ENCODE measurements at places on chromosomes 1 and 21.

DNA sequence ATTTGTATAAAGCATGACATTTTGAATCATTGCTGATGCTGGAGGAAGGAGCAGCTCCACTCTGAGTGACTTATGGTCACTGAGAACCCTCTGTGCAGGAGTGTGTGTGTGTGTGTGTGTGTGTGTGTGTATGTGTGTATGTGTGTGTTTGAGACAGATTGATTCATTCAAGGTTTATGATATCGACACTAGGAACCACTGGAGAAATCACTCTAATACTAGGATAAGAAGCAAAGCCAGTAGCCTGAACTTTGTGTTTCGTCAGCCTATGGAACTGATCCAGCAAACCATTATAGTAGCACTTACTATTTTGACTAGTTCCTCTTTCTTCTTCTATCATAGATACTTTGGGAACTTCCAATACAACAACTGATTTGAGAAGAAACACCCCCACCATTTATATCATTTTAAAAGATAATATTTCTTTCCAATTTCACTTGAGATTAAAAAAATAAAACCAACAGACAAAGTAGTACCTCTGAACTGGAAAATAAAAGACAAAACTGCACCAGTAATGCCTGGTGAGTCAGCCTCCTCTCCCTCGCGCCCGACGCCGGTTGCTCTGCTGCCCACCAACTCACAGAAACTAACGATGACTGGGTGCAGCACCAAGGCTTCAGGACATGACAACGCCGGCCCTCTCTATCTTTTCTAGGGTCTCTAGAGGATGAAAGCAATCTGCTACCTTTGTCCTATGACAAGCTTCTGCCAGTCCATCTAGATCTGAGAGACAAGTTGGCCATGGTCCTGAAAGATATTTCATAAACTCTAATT, 20.9 kb downstream of the SLAMF1 start:
- no peak for DNase-seq

- no peak for DNase-seq
Observed at GRCh38 chr1:157952601-157953000, 40.8 kb upstream of the KIRREL1 start.

DNA sequence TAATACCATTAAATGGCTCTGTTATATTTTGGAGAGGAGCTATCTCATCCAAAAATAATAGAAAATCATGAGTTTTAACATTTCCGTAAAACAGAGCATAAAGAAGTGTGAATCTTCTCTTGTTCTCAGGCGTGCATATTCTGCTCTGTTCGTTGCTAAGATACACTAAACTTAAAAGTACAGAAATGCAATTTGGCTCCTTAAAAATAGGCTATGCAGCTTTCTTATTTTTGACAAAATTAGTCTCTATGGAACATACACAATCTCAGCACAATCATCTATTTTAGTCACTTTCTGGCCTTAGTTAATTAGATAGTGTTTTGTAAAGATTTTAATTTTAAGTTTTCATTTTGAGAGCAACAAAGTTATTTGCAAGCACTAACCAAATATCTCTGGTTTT, 79.0 kb upstream of the USP25 start:
- no peak for DNase-seq

GRCh38 chr1:242225767-242226573, 227.1 kb upstream of the MAP1LC3C start:
- no peak for DNase-seq

DNA sequence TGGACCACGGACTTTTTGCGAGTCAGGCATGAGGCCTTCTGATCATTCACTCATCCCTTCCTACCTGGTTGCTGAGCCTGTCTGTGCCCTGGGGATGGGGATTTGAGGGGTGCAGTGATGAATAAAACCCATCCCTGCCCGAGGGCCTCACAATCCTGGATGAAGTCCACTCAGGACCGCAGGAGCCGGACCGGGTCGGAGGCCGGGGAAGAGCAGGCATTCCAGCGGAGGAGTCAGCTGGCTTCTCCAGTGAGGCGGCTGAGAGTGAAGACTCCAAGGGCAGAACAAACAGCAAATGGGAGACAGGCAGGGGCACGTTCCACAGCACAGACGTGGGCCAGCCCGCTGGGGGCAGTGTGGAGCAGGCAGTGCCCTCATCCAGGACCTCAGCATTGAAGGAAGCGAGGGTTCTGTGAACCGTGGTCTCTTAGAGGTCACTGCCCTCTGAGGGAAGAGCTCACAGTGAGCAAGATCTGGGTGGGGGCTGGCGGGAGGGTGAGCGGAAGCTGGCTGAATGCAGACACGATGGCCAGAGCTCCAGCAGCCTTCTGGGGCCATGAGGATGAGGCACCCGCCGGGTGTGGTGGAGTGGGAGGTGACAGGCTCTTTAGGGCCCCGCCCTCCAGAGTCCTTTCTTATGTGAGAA, 10.9 kb upstream of the LRRC3 start:
- DNase-seq: no peak

- DNase-seq: no peak
Observed at GRCh38 chr1:96473791-96474434, 247.7 kb upstream of the PTBP2 start.

GRCh38 chr1:41765152-41765551, 153.6 kb downstream of the HIVEP3 start:
- DNase-seq: no peak

DNA sequence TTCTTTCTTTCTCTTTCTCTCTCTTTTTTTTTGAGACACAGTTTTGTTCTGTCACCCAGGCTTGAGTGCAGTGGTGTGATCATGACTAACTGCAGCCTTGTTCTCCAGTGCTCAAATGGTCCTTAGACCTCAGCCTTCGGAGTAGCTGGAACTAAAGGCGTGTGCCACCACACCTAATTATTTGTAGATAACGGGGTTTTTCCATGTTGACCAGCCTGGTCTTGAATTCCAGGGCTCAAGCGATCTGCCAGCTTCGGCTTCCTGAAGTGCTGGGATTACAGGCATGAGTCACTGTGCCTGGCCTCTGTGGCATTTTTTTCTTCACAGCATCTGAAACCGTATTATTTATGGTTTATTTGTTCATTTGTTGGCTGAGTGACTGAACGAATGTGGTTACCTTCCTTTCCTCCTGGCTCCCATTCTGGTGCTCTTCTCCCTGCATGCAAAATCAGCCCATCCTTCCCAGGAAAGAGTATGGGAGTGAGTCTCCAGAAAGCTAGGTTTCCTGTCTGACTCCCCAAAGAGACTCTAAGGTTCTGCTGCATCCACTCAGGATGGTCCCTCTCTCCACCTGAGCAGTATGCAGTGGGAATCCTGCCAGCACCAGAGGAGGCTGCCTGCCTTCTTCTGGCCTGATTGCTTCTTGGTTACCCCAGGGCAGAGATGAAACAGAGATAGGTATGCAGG, 155.0 kb upstream of the BEND5 start:
- no peak for DNase-seq

DNA sequence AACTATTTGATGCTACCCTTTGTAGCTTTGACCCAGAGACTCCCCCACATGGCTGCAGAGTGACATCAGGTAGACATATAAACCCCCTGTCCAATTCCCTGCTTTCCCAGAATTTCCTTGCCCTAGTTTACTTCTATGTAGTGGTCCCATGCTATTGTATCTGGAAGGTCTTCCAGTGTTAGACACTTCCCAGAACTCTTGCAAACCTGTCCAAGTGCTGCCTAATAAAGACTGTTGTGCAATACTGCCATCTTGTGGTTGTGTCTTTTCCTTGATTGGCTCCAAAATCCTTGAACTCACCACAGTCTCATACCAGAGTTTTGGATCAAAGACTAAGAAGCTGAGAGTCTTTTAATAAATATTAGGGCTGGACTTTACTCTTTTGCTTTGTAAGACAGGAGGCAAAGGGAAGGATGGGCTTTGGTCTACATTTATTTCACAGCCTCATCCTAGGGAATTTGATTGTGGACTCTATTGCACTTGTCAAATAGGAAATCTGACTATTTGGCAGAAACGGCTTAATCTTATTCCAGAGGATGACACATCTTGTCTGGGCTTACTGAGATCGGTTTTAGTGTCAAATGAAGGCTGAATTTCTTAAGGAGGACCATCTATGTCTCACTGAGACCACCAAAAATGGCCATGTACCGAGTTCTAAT, 169.9 kb downstream of the LRRC7 start:
- DNase-seq: peak; percentile 47

DNA sequence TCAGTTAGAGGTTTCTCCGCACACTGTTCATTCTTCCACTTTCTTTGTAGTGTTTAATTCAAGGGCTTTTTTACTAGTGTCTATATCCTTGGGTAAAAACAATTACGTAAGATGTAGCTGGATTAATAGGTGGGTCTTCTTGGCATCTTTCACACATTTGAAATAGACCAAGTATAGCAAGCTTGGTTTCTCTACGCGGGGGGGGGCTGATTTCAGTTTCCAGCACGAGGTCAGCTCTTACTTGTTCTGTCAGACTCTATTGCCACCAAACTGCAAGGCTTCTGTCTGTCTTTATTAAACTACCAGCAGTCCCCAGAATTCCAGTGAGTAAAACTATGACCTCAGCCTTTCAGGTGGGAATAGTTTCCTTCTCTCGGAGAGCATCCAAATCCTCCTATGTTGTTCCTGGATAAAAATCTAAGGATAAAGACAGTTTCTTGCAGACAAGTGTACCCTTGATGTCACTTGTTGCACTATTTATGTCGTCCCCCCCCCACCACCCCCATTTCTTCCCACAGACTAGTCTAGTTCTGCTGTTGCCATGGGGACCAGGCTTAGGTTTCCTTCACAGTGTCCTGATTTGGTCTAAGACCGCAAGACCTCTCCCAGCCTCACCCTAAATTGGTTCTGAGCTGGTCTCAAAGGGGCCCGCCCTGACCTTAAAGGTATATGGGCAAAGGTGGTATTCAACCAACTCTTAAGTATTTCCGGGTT, 17.0 kb downstream of the SPATA46 start:
- no peak for DNase-seq

DNA sequence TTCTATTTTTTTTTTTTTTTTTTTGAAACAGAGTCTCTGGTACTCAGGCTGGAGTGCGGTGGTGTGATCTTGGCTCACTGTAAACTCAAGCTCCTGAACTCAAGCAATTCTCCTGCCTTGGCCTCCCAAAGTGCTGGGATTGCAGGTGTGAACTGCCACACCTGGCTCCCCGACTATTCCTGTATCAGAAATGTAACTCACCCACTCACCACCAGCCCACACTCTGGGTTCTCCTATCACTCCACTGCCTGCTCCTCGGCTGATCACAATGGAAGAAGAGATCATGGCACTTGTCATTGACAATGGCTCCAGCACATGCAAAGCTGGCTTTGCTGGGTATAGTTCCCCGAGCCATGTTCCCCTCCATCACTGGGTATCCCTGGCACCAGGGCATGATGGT, 15.9 kb downstream of the RABIF start:
- no peak for DNase-seq

DNA sequence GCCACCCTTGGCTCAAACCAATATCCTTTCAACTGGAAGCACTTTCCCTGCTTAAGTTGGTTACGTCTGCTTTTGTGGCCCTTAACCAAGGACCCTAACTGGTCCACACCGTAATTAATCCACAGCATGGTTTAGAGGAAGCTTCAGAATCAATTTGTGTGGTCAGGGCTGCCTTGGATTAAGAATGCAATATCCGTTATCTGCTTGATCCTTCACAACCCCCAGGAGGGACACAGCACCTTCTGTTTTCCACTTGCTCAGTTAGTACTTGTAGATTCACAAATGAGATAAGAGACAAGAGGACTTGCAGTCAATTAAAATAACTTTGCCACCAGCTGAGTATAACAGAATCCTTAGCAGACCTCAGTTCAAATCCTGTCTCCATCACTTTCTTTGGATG, 56.9 kb upstream of the LRP8 start:
- DNase-seq: no peak

- no peak for DNase-seq
Observed at GRCh38 chr1:84410328-84411095, 12.2 kb downstream of the DNASE2B start.

- no peak for DNase-seq
Observed at GRCh38 chr1:184191181-184191621, 139.7 kb downstream of the TSEN15 start.

- DNase-seq: no peak
Observed at GRCh38 chr1:106978477-106979322, 77.8 kb upstream of the PRMT6 start.

GRCh38 chr1:11841245-11842153, 6.1 kb downstream of the NPPA start:
- DNase-seq: no peak

- no peak for DNase-seq
Observed at GRCh38 chr1:195462646-195463045, 1145.6 kb downstream of the KCNT2 start.

GRCh38 chr21:23162198-23162946, 2164.2 kb downstream of the NCAM2 start:
- DNase-seq: no peak

DNA sequence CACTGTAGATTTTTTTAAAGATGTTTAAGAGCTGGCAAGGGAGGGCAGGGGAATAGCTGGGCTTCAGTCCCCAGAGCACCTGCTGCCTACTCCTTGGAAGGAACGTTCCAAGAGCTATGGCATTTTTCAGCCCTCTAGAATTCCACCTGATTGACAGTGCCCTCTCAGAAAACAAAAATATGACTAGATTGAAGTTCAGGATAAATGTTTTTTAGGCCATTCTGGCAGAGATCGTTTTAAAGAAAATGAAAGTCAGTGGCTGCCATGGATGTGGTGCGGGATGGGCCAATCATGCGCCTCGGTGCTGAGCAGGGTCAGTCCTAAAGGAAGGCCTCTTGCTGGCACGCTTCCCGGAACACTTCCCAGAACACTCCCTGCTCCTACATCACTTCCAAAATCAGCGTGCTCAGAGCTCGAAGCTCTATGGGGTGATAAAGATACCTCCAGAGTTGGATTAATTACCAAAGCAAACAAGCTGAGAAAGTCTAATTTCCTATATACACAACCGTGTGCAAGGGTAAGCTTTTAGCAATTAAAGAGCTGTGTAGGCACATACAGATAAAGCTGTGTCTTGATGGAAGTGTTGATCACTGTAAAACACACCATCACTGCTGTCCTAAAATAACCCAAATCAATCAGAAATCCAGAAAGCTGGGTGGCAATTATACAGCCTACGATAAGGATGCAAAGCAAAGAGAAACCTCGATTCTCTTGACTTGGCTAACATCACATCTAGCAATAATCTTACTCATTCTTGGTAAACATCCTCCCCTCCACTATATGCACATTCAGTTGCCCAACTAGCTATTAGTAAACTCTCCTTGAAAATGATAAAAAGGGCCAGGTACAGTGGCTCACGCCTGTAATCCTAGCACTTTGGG, 34.6 kb downstream of the TGFBR3 start:
- no peak for DNase-seq

GRCh38 chr1:154386643-154387352, 18.3 kb upstream of the IL6R start:
- peak; percentile 55 for DNase-seq

GRCh38 chr1:66557157-66557556, 23.2 kb downstream of the SGIP1 start:
- no peak for DNase-seq

DNA sequence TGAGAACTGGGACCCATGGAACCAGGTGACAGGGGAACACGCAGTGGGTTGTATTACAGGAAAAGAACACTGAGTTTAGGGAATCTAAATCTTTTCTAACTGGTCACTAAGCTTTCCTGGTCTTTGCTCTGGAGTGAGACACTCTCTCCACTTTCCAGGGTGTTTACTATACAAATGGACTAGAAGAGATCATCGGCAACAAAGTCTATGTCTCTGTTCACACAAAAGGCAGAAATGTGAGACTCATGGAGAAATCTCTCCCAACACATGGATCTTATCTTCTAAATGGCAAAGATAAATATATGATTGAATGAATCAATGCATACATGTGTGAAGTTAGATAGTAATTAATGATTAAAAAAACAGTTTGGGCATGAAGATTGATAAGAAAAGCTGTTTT, 101.6 kb upstream of the DPT start:
- no peak for DNase-seq
